ENCODE measurements at places on chromosomes 3 and 15.
A peak's percentile ranks its signal among the peaks of the same experiment; 100 is the strongest.

GRCh38 chr3:126358038-126358815, 1.0 kb upstream of the KLF15 start:
- peak; percentile 3 for DNase-seq

DNA sequence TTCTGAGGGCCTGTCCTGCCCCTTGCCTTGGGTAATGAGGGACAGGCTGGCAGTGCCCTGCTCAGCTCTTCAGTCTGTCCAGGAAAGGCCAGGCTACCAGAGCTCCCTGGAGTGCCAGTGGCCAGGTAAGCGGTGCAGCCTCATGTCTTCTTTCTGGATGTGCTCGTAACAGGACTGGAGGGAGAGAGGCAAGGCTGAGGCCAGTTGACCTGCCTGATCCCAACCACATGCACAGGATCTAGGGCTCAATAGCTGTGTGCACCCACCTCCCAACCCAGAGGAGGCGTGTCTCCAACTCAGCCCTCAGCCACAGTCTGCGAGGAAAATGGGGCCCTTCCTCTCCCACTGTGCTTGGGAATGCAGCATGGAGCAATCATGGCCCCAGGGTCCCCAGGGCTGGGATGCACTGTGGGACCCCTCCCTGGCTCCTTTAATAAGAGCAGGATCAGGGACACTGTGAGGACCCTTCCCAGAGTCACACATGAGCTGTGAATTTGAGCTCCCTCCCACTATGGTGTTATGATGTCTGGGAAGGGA, 22.5 kb downstream of the ALS2CL start:
- DNase-seq: peak; percentile 9

DNA sequence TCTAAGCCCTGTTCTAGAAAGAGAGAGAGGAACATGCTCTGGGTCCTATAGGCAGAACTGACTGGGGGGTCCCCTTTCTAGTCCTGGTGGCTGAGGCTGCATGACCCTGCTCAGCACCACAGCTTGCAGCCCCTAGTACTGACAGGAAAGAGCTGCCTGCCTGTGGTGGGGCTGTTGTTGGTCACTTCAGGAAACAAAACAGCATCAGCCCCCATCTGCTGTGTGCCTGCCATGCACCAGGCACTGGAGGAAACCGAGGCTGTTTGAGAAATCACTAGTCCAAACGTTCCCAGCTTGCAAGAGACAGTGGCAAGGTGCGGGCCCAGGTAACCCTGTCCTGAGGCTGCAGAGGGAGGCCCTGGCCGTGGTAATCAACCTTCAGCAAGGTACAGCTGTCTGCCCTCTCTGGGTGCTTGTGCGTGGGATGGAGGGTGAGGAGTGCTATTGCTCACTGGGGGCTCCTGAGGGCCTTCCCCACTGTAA, 90.6 kb downstream of the IQSEC1 start:
- no peak for DNase-seq

DNA sequence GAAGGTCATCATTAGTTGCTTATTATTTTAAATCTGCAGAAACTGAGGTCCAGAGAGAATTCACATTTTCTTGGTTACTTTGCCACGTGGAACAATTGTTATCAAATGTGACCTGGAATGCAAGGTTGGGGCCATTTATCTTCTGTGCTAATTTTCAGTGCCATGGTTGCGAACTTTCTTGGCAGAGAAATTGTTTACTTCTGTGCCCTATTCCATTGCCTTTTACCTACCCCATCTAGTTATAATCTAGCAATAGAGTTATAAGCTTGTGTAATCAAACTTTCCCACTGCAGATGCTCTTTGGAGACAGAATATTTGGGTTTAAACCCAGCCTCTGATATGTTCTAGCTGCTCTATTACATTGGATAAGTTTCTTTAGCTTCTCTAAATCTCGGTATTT, 242.9 kb downstream of the LPP start:
- DNase-seq: no peak

DNA sequence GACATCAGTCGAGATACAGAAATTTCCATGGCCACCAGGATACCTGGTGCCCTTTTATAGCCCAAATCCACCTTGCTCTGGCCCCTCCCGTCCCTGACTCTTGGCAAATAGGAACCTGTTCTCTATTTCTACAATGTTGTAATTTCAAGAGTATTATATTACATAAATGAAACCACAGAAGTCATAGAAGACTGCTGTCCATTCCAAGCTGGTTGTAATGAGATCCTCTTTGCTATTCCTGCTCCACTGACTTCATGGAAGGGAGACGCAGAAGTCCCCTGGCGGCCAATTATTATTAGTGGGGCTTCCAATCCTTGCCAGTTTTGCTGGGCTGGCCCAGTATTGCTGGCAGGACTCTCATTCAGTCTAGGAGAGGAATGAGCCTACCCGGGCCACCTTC, 26.6 kb downstream of the DCP1A start:
- no peak for DNase-seq

DNA sequence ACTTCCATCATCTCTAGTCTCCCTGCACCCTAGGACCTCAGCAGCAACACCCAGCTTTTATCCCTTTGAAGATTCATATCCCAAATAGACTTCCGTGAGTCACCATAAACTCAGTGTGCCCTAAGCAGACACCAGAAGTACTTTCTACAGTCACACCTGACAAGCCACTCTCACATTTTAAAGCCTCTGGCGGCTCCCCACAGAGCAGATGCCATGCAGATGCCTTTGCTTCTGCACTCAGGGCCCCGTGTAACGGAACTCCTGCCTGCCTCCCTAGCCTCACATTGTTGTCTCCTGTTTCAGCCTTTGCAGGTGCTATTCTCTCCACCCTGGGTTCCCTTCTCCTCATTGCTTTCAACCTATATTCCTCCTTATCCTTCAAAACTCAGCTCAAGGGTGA, 155.5 kb upstream of the SLC24A5 start:
- DNase-seq: no peak
